ENCODE measurements at places on chromosomes 4 and X.

DNA sequence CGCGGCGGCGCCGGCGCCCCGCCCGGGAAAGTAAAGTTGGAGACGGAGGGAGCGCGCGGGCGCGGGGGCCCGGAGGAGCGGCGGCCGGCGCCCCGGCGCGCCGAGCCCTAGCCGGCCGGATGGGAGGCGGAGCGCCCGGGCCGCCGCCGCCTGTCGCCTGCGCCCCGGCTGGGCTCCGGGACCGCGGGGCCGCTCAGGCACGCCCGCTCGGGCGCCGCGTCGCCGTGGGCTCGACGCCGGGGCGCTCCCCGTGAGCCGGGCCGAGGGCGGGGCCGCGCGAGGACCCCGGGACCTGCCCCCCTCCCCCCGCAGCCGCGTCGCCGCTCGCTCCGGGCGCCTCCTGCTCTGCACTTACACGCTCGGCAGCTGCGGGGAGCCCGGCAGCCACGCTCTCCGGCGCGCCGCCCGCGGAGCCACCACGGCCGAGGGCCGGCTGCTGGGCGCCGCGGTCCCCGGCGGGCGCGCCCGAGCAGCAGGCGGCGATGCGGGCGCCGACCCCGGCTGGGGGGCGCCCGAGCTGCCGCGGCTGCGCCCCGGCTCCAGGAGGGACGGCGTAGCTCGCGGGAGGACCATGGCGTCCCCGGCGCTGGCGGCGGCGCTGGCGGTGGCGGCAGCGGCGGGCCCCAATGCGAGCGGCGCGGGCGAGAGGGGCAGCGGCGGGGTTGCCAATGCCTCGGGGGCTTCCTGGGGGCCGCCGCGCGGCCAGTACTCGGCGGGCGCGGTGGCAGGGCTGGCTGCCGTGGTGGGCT, at the start of gene ADRA2C:
Gene ADRA2C (plus strand): TSS at position 350 of the 749 bp plus-strand sequence. CDS start 222 bp downstream, at position 572.
- peak; percentile 18 for DNase-seq

DNA sequence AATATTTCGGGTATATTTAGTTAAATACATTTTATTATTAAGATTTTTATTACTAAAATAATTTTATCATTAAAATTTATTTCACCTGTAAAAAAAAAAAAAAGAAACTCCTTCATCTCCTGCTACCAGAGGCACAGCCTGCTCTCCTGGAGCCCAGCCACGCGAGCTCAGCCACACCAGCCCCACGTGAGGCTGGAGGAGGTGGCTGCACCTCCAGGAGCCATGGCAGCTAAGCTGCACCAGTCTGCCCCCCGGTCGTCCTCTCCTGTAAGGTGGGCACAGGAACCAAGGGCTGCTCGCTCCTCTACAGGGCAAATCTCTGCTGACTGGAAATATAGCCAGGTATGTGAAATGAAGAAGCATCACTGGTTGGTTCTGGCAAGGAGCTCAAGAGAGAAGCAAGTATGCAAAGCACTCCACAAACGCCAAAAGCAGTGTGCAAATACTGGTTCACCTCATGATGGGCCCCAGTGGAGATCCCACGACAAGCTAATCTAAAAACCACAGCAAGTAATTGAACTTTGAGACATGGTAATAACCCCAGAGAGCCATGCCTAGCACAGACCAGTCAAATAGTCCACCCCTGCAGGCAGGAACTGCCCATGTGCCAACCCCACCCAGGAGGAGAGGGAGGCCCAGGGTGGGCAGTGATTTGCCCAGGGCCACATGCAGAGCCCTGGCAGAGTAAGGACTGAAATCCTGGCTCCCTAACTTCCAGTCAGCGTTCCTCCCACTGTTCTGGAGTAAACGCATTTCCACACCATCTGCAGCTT, 90.1 kb downstream of the WFS1 start:
- DNase-seq, result no peak

- DNase-seq, result no peak
Measured at GRCh38 chr4:108543359-108543968, 76.9 kb upstream of the RPL34 start.

DNA sequence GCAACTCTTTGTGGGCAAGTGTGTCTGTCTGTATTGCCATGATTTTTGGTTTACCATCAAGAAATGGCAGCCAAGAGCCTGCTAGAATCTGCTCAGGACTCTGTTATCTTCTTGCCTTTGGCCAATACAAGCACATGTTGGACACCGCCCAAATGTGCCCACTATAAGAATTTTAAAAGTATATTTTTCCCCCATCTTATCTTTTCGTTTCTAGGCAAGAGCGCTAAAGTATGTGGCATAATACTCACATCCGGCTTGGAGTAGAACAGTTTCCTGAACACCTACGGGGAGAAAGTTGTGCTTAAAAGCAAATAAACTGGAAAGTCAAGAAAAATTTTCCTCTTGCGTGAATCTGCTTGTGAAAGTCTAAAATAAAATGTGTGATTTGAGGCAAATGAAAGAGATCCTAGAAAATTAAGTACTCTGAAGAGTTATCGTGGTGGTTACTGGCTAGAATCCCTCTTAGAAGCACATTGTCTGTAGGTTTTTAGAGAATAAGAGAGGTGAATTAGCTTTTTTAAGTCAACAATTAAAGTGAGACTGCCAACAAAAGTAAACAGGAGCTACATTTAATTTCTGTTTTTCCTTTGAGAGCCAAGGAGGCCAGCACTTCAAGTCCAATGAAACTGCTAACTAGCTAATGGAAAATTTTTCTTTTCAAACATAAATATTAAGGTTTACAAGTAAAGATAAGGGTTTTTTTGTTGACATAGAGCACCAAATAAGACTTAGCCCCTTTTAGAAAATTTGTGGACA, 220.2 kb downstream of the SOWAHB start:
- no peak for DNase-seq

DNA sequence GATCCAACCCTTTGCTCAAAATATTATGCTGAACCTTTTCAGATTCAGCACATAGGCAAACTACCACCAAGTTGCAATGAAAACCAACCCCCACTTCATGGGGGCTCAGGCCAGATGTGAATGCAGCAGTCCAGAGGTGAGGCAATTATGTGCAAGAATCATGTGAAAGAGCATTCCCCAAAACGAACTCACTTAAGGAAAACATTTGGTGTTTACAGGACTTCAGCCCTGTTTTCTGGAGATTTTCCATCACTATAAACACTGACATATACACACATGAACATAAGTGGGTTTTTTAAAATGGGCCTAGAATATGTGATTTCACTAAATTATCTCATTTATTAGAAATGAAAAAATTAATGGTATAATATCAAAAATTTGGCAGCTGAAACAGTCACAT, 31.5 kb downstream of the BMP3 start:
- no peak for DNase-seq

- no peak for DNase-seq
Measured at GRCh38 chr4:169765835-169766234, 8.1 kb upstream of the HPF1 start.

GRCh38 chrX:57156397-57157049, 19.3 kb upstream of the SPIN2A start:
- DNase-seq, result peak; percentile 1

DNA sequence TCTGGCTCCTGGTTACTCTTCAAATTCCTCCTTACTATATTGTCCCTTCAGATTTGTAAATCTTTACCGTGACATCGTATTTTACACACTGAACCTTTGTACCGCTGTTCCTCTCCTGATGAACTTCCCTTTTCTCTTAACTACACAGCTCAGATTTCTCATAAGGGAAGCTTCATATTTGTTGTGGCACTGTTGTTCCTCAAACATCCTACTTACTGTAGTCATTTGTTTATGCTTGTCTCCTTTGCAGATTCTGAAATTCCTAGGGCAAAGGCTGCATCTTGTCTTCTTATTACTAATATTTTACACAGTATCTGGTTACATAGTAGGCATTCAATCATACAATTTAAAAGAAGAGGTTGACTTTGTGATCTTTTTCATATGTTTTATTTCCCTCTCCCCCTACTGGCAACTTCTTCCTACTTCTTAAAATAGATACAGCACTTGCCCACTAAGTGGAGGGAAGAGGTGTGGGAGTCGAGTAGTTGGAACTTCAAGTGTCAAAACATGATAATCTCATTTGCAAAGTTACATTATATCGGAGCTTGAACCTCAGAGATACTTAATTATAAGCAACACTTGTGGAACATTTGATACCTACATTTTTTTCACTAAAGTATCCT, 50.0 kb downstream of the TET2 start:
- DNase-seq, result no peak

DNA sequence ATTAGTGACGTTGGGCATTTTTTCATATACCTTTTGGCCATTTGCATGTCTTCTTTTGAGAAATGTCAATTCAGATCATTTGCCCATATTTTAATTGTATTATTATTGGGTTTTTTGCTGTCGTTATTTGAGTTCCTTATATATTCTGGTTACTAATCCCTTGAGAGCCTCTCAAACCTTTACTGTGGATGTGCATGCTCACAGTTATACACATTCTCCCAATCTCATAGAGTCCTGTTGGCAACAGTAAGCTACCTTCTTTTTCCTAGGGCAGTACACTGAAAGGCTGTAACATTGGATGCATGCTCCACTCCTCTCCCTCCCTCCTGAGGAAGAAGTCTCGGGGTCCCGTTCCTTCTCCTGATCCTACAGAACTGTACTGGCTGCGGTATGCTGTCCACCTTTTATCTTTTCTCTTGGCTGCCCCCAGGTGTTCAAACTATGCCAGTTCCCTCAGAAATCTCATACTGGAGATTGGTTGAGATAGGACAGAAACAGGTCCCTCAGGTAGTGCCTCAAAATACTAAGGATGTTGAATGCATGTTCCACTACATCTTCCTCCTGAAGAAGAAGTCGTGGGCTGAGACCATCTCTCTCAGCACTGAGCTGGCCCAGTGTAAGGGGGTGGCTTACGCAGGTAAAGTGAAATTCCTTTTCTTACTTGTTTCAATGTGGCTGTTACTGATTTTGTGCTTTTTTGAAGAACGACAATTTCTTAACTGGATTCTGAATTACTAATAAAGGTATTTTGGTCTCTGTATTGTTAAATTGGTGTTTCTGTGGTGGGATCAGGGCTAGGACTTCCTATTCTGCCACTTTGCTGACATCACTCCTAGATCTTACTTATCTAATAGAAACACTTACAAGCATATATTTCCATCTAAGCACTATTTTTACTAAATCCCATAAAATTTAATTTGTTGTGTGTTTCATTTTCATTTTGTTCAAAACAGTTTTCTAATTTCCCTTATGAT, 145.4 kb upstream of the HUWE1 start:
- DNase-seq, result peak; percentile 58

GRCh38 chr4:172404676-172405075, 591.5 kb downstream of the GALNTL6 start:
- no peak for DNase-seq

GRCh38 chrX:71909956-71910355, 689 bp upstream of the NHSL2 start:
- DNase-seq, result no peak

DNA sequence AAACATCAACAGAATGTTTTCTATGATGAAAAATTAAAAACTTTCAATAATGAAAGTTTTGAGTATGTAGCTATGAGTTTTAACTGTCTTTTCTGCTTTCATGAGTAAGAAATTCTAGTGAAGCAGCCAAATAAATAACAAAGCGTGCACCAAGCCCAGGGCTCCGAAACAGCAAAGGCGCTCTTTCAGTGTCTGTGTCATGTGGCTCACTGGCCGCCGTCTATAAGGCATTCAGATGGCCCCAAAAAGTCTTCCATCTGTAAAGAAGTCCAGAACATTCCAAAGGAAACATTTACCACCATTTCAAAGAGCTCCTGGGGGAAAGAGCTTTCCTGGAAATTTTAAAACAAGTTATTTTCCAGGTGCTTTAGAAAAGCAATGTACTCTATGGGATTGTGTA, 139.9 kb downstream of the AFAP1 start:
- DNase-seq, result no peak

GRCh38 chr4:75741027-75741426, 16.6 kb downstream of the USO1 start:
- DNase-seq, result no peak

GRCh38 chr4:99414401-99414800, 20.7 kb downstream of the ADH7 start:
- DNase-seq, result no peak

GRCh38 chr4:2340272-2341061, 78.0 kb downstream of the ZFYVE28 start:
- DNase-seq, result no peak

DNA sequence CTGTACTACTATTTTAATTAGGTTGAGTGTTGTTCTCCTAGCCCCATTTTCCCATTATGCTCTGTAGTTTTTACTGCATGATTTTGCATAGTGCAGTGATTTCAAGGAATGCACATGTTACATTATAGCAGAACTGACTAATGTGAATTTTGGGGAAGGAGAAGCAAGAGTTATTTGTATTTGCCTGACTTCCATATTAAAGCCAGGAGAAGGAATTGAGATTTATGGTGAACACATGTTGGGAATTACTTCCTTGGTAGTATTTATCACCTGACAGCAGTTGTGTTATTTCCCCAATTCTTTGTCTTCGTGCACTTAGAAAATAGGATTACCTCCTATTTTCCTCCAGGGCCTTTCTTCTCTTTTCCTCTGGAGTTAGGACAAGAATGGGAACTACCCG, 3.2 kb downstream of the TMEM144 start:
- no peak for DNase-seq

GRCh38 chr4:28523681-28524190, 1663.1 kb downstream of the STIM2 start:
- DNase-seq, result no peak

Measured in stimulated activated CD4-positive, alpha-beta T cell treated with anti-CD3 and anti-CD28 coated beads, Interleukin-15, amount 100 ng/mL, for 24 hours (primary cell).